Natural killer cell treated with Interleukin-12 subunit alpha and Interleukin-12 subunit beta and Interleukin-15 and Interleukin-18, amount 100 ng/mL, for 72 hours (primary cell): ENCODE measurements at places on chromosomes 2 and 18. TPM values are rescaled to one million over a fixed set of nuclear protein-coding genes. Genes with fewer than 3 reads are reported as not detected.

DNA sequence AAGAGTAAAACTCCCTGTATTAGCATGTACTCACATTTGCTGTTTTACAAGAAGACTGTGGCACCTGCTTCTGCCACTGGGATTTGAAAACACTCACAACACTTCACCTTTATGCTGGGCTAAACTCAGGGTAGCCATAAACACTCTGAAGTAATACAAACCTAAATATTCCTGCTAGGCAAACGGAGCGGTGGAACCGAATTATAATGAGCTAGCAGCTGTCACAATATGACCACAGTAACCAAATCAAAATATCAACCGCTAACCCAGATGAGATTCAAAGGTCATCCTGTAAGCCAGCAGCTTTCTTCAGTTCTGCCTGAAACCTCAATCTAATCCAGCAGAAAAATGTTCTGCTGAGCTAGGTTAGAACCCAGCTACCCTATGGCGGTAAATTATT, 132.1 kb downstream of the TCF4 start:
- H3K27me3 ChIP-seq, result no peaks in the 10 kb centered on the region
- H3K36me3 ChIP-seq, result no peaks in the 10 kb centered on the region
- peaks cover 11% of the 10 kb centered on the region for H3K4me1 ChIP-seq
- H3K27ac ChIP-seq, result no peak overlapping the region
- DNase-seq, result no peak

DNA sequence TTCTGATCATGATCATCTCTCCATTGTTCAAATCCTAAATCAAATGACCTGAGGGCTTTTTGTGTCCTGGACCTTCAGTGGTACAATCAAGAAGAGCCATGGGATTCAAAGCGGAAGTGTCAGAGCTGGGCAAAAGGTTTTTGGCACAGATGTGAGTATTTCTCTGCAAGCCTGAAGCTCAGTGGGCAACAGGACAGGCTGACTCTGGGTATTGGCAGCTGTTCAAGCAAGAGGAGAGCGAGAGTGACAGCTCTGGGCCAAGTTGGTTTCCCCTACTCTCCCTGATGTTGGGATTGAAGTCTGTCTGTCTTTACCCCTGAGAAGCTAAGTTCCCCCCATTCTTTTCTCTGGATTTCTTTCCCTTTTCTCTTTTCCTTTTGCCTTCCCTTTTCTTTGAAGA, 33.3 kb downstream of the DSEL start:
- no peak overlapping the region for H3K4me3 ChIP-seq
- no peaks in the 10 kb centered on the region for H3K27me3 ChIP-seq
- no peaks in the 10 kb centered on the region for H3K36me3 ChIP-seq
- H3K27ac ChIP-seq, result no peak overlapping the region
- H3K4me1 ChIP-seq, result no peaks in the 10 kb centered on the region
- DNase-seq, result no peak

GRCh38 chr18:13494871-13495445, 231.4 kb downstream of the FAM210A start:
- H3K36me3 ChIP-seq, result peaks cover 11% of the 10 kb centered on the region
- no peaks in the 10 kb centered on the region for H3K27me3 ChIP-seq
- H3K27ac ChIP-seq, result no peak overlapping the region
- peaks cover 11% of the 10 kb centered on the region for H3K4me1 ChIP-seq
- no peak overlapping the region for H3K4me3 ChIP-seq
- no peak for DNase-seq

- peak overlapping the region; percentile 84 for H3K27ac ChIP-seq
- H3K27me3 ChIP-seq, result no peaks in the 10 kb centered on the region
Observed at GRCh38 chr18:13611142-13611600, 115.2 kb downstream of the FAM210A start.

DNA sequence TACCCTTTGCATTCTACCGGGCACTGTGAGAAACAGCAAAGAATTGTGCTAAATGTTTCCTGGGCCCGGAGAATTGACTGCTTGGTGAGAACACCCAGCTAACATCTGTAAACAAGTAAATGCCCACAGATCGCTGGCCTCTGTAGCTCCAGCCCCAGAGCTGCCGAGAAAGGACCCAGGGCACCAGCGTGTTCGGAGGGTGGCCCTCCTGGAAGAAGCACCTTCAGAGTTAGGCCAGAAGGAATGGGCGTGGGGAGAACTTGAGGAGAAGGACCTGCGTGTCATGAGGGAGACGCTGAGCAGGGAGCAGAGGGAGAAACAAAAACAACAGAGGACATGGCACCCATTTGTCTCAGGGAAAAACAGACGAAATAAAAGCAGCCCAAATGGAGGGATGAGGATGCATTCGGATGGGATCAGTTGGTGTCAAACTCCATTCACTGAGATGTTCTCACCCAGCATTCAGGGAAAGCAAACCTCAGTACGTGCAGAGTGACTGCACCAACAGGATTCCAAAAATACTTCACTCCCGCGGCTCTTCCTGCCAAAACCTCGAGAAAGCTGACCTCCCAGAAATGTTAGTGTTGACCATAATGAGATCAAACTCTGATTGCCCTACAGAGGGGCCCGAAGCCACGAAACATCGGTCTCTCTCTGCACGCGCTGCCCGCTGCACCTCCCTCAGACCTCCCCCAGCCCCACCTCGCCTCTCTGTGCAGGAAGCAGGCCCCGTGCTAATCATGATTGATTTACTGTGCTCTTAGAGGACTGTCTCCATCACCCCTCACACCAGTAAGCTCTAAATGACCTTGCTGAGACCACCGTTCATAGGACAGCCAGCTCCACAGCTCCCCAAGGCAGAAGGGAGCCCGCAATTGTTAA, 376.3 kb upstream of the SALL3 start:
- H3K4me3 ChIP-seq, result no peak overlapping the region
- peaks cover 4% of the 10 kb centered on the region for H3K27me3 ChIP-seq
- no peaks in the 10 kb centered on the region for H3K4me1 ChIP-seq

GRCh38 chr2:168841445-168841844, 39.0 kb downstream of the NOSTRIN start:
- H3K4me1 ChIP-seq, result peaks cover 5% of the 10 kb centered on the region
- H3K36me3 ChIP-seq, result no peaks in the 10 kb centered on the region
- H3K4me3 ChIP-seq, result no peak overlapping the region
- no peaks in the 10 kb centered on the region for H3K27me3 ChIP-seq
- no peak overlapping the region for H3K27ac ChIP-seq

GRCh38 chr18:49123431-49123830, 172.7 kb upstream of the SMAD7 start:
- no peak overlapping the region for H3K4me3 ChIP-seq
- H3K27ac ChIP-seq, result peak overlapping the region; percentile 35
- H3K27me3 ChIP-seq, result no peaks in the 10 kb centered on the region
- H3K36me3 ChIP-seq, result no peaks in the 10 kb centered on the region
- DNase-seq, result no peak

Gene SCYGR6
- total RNA-seq, result not detected

Gene ZNF385B
- not detected for total RNA-seq

Gene C2orf66
- total RNA-seq, result 0.21 TPM

Gene KRCC1
- total RNA-seq, result 17.3 TPM
